Right ventricle myocardium superior (tissue), 1 donor: ENCODE measurements at places on chromosomes 3 and 15.

DNA sequence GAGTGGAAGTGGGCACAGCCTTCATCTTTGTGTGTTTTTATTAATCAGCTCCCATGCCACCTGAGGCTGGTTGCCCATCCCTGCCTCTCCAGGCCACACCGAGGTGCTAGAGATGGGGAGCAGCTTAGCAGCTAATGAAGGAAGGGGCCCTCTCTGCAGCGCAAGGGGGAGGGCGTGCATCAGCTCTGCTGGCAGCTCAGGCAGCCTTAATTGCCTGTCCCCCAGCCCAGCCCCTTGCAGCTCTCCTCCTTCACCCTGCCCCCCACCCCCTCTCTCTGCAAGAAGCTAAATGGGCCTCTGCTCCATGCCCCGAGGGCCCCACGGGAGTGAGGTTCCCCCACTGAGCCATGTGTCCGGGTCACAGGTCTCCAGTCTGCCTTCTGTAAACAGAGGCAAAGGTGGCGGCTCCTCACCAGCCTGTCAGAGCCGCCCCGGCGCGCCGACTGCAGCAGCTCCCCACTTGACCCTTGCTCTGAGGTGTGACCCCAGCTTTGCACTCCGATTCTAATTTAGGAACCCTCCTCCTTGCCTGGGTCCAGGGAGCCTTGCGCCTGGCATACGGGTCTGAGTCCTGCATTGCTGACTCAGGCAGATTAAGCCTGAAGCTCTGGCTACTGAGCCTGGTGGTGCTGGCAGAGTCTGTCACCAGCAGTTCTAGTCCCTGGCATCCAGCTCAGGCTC, 27.9 kb upstream of the NTRK3 start:
- DNase-seq: no peak

- no peak for DNase-seq
Observed at GRCh38 chr3:21409401-21409800, 341.6 kb downstream of the ZNF385D start.

DNA sequence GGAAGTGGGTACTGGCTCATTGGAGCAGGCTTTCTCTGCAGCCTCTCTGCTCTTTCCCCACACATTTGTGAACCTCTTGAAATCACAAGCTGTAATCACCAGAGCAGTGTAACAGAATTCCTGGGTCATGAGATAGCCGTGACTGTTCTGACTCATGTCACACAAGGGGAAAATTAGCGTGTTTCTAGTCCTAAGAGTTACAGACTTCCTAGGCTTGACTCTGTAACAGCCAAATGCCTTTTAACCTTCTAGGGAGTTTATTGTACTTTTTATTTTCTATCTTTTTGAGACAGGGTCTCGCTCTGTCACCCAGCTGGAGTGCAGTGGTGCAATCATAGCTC, 54.7 kb upstream of the TRAK1 start:
- DNase-seq: no peak

- no peak for DNase-seq
Observed at GRCh38 chr3:35633332-35634124, 5.8 kb upstream of the ARPP21 start.

DNA sequence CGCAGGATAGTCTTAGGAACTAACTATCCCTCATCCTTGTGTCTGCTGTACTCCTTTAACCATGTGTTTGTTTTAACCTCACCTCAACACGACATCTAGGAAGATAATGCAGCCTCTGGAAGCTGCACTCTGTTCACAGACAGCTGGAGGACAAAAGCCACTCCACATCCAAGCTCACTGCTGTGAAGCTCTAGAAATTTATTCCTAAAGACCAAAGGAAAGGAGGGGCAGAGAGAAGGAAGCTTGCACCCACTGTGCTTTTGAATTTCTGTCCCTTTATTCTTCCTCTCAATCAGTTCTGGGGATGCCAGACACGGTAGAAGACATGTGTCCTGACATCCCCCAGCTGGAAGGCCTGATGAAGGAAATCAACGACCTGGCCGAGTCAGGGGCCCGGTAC, 182.9 kb upstream of the CHRM5 start:
- DNase-seq: no peak

- DNase-seq: no peak
Observed at GRCh38 chr3:134105876-134106556, 76.3 kb upstream of the SLCO2A1 start.

DNA sequence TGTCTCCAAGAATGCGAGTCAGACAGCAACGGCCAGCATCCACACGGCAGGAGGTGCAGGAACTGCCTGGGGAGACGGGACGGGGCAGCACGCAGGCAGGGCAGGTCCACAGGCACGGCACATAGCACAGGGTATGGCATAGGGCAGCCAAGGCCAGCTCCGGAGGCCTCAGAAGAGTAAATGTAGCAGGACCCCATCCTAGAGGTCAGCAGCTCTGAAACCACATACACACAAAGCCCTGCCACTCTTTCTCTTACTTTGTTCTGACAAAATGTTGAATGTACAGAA, 26.9 kb downstream of the ZXDC start:
- no peak for DNase-seq

- no peak for DNase-seq
Observed at GRCh38 chr15:32132859-32133258, 102.5 kb downstream of the CHRNA7 start.

GRCh38 chr15:81885135-81885534, 160.7 kb downstream of the MEX3B start:
- no peak for DNase-seq

DNA sequence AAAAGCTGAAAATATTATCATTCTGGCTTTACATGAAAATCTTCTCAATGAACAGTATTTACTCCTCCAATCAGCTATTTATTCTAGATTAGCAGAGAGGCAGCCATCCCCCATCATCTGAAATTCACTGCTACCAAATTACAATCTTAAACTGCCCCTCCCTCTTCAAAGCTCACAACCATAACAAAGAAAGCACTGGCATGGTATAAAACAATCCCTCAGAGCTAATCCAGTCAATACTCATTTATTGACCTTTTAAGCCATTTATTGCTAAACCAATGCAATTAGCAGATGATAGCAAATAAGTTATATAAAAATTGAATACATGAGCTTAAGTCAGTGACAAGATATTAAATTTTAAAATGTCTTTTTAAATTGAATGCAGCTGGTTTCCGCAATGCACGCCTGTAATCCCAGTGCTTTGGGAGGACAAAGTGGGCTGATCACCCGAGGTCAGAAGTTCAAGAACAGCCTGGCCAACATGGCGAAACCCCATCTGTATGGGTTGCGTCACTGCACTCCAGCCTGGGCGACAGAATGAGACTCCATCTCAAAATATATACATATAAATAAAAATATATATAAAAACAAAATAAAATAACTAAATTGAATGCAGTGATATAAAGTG, 12.1 kb downstream of the SLC4A7 start:
- DNase-seq: no peak

DNA sequence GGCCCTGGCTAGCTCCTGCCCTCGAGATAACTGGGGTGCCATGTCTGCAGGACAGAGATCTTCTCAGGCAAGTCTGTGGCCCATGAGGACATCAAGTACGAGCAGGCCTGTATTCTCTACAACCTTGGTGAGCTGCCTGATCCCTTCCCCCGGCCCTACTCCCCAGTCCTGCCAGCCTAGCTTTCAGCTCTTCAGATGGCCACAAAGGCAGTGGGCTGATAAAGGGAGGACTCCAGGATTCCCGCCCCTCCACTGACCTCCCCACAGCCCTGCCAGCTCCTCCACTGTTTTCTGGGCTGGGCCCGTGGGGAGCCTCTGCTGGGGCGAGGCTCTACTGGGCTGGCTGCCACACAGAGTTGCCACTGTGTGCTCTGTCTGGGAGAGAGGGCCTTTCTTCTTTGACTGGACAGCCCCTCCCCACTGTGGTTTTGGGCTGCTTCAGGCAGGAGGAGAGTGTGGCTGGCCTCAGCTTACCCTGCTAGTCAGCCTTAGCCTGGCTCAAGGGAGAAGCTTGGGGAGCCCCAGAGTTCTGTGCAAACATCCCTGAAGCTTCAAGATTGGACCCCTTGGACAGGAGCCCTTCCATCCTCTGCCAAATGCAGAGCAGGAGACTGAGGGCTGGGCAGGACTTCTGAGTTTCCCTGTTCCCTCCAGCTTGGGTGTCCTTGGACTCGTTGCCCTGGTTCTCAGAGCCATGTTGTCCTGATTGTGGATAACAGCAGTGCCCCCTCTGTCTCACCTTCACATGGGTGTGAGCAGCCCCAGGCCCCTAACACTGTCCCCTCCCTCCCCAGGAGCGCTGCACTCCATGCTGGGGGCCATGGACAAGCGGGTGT, 24.4 kb downstream of the PTPN23 start:
- peak; percentile 79 for DNase-seq

GRCh38 chr3:69020424-69020823, 6.9 kb upstream of the EOGT start:
- no peak for DNase-seq

DNA sequence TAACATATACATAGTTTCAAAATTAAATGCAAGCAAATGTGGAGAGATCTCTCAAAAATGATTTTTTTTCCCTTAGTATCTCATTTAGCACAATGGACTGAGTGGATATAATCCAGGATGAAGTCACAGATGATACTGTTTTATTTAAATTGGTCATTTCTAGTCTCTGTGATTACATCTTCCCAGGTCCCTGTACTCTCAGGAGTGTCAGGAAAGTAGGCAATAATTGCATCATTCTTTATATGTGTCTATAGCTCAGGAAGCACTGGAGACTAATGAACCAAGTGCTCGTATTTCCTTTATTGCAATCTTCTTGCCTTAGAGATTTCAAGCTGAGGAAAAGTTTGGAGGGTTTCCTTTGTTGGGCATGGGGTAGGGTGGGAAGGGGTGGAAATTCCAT, 309.4 kb upstream of the THRB start:
- DNase-seq: no peak

DNA sequence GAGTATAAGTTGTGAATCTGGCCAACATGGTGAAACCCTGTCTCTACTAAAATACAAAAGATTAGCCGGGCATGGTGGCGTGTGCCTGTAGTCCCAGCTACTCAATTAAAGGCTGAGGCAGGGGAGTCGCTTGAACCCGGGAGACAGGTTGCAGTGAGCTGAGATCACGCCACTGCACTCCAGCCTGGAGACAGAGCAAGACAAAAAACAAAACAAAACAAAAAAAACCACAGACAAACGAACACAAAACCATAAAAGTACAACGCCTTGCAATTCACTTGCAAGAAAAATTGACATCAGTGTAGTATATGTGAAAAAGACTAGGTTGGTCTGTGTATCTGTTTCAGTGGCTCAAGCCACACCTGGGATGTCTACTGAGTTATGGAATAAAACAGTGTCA, 29.9 kb upstream of the CCDC80 start:
- DNase-seq: no peak

GRCh38 chr3:14991151-14991742, 43.9 kb downstream of the NR2C2 start:
- no peak for DNase-seq

GRCh38 chr15:101204739-101205535, 46.9 kb downstream of the CHSY1 start:
- DNase-seq: no peak

DNA sequence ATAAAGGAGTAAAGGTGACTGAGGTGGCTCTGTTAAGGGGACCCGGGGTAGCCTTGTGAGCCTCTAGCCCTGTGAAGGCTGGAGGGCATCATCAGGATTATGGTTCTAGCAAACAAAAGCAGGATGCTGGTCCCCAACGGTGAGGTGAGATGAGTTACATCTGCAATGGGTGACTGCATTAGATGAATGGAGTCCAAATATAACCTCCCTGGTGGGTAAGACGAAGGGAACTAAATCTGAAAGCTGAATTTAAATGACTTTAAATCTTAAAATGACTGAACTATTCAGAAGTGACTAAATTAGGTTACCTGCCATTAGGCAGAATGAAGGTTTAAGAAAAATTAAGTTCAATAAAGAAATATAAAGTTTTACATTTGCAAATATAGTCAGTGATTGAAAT, 4.6 kb upstream of the HLTF start:
- DNase-seq: no peak

DNA sequence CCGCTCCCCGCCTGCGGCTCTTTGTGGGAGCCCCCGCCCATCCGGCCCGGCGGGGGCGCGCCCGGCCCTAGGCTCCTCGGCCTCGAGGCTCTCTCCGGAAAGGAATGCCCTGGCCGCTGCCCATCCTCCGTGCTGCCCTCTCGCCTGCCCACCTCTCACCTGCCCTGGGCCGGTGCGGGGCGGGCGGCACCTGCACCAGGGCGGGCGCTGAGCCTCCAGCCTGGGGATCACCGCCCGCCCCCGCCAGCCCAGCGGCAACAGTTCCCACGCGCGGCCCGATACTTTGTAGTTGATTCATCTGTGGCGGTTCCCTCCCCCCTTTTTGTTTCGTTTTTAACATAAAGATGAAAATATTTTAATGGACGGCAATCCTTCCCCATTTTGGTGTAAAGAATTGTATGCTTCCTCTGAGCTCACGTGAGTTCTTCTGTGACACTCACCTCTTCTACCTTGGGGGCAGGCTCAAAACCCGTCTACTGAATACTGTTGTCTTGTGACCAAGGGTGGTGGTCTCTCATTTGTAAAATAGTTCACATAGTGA, 1.9 kb downstream of the KLF13 start:
- DNase-seq: peak; percentile 74

DNA sequence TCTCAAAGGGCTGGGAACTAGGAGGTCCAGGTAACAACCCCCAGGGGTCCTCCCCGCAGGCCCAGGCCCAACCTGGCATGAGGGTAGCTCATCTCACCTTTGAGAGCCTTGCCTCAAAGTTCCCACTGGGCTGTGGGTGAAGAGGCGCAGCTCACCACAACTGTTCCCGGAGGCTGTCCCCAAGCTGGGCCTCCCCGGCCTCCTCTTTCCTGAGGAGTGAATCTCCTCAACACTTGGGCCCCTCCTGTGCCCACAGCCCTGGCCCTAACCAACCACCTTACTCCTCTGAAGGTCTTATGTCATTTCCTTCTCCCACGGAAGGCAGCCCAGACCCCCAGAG, 27.5 kb upstream of the CORO2B start:
- no peak for DNase-seq

DNA sequence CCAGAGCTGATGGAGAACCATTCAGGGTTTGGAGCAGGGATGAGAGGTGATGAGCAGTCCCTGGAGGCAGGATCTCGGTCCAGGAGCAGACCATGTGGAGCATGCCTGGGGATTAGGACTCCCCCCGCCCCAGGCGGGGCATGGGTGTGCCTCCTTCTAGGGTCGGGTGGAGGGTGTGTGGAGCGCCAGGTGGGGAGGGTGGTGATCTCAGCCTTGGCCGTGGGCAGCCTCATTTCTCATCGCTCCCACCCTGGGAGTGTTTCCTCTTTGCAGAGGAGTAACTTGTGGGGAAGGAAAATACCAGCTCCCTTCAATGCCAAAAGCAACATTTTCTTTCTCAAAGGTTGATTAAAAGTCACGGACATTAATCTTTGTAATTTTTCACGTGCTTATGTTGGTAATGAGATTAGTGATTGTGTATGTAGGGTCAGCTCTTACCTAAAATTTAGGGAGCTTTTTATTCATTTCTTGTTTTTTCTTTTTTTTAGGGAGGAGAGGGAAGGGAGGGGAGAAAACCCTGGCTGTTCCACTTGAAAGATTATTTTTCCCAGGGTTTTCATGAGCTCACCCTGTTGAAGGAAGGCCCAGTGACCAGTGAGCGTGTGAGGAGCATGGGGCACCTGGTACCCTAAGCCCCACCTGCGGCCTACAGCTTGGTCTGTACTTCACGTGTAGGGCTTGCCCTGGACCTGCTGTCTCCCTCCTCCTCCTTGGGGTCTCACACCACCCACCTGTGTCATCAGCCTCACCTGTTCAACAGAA, 11.0 kb downstream of the FBLN2 start:
- DNase-seq: no peak

- DNase-seq: peak; percentile 56
Observed at GRCh38 chr15:43911235-43911781, 84.5 kb downstream of the WDR76 start.
